ENCODE measurements at places on chromosomes 1 and 21.

DNA sequence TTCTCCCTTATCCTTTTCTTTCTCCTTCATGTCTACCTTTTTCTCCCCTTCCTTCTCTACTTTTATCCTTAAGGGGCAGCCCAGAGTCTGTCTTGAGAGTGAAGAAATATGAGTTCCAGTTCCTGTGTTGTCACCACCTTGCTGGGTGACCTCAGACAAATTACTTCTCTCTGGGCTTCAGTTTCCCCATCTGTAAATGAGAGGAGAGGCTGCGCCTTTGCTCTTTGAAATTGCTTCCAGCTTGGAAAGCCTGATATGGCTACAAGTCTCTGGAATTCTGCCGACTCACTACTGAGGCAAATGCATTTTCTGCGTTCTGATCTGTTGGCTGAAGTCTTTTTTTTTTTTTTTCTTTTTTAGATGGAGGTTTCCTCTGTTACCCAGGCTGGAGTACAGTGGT lies 119.2 kb downstream of the SYF2 start:
- DNase-seq: no peak

GRCh38 chr1:51555866-51556619 lies 37.0 kb upstream of the EPS15 start:
- DNase-seq: no peak

DNA sequence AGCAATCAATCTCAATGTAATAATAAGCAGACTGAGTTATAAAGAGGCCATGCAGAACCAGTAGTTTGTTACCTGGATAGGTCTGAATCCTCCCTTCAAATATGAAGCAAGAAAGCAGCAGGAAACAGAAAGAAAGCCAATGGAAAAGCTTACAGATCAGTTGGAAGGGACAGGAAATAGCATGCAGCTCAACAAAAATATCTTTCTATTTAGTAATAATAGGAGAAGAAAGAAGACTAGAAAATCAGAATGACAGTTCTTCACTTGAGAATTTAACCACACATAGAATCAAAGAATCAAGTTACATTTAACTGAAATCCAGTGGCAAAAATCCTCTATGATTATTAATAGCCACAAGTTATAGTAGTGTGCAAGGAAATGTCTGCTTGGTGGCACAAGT lies 194.4 kb downstream of the EIF4G3 start:
- no peak for DNase-seq

DNA sequence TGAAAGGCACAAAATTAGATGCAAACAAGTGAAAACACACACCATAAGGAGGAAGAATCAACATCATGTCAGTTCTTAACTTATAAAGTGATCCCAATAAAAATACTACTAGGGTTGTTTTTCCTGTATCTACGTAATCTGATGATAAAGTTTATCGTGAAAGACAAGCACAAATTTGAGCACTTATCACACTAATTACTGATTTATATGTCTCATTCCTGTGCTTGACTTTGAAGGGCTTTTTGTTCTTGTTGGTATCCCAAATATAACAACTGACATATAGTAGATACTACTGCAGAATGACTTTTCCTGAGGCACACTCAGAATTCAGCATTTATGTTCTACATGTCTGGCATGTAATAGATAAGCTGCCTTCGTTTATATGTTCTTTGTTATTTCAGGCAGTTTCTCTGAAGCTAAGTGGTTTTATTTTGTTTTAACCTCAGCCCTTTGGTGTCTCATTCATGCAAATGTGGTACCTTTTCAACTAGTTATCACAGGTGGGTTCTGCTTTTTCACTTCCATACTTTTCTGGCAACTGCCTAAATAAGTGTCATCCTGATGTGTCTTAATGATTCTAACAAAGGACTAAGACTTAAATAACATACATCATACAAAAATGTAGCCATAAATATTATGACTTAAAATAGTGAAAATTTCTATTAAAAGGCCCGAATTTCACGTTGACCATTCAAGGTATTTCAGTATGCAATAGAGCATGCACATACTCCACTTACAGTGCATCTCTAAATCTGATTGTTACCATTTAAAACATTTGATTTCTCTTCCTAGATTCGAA lies 73.2 kb downstream of the LRRC8C start:
- no peak for DNase-seq

DNA sequence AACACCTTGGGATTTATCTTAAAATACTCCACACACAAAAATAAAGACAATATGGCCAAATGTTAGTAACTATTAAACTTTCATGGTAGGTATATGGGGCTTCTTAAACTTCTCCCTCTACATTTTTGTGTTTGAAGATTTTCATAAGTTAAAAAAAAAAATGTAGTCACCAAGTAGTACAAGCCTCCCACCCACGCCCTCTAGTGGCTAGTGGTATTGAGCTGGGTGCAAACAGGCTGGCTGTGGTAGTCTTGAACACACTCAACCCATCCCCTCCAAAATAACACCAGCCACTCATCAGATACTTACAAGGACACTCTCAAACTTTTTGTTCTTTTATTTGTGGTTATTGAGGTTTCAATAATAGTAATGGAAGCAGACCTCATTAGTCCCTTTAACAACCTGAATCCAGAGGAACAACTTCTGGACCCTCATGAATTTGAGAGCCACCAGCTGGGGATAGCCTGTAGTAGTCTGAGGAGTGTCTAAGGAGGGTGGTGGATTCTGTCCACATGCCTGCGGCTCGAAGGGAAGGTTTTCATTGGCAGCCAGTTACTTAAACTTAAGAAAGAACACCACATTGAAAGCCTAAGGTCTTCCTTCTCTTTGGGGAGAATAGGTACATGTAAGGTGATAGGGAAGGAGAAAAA lies 15.6 kb downstream of the RD3 start:
- DNase-seq: peak; percentile 44

GRCh38 chr1:64828829-64829228 lies 84.0 kb downstream of the RAVER2 start:
- DNase-seq: no peak

DNA sequence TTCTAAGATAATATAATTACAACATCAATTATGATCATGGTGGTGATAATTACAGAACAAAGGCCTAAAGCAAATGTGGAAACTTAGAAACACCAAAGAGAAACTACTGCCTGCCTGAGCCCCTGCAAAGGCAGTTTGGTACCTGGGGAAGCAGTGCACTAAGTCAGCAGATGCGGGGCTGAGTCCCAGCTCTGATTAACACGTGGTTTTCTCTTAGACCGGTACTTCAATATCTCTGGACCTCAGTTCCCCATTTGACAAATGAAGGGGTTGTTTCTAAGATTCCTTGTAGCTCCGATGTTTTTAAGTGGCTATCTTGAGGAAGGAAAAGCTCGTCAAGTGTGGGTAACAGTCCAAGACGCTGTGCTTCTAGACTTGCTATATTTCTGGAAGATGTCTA lies 16.7 kb upstream of the PLEKHA6 start:
- no peak for DNase-seq

DNA sequence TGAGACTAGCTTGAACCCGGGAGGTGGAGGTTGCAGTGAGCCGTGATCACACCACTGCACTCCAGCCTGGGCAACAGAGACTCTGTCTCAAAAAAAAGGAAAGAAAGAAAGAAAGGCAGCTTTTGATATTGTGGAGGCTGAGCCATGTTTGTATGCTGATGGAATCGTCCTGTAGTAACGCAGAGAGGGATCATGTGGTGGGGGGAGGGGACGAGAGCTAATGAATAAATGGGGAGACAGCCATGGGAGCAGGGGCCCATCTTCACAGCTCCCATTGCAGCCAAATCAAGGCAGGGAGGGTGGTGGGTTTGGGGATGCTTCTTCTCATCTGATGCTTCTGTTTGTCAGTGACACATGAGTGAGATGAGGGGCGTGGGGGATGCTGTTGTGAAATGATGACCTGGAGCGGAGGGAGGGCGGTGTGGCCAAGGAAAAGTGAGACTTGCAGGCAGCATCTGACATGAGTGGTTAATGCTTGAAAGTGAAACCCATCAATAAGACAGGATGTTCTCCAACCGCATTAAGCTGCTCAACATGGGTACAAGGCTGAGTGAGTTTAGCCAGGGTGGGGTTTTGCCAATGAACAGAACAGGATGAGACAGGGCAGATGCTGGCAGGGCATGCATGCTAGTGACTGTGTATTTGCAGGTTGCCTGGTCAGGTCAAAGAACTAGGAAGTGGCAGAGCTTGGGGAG lies 16.7 kb downstream of the SPATA21 start:
- DNase-seq: peak; percentile 12

- no peak for DNase-seq
Measured at GRCh38 chr21:23690316-23690715, 1917.0 kb downstream of the MRPL39 start.

- DNase-seq: peak; percentile 57
Measured at GRCh38 chr1:39609618-39610331, 29.7 kb downstream of the HEYL start.

DNA sequence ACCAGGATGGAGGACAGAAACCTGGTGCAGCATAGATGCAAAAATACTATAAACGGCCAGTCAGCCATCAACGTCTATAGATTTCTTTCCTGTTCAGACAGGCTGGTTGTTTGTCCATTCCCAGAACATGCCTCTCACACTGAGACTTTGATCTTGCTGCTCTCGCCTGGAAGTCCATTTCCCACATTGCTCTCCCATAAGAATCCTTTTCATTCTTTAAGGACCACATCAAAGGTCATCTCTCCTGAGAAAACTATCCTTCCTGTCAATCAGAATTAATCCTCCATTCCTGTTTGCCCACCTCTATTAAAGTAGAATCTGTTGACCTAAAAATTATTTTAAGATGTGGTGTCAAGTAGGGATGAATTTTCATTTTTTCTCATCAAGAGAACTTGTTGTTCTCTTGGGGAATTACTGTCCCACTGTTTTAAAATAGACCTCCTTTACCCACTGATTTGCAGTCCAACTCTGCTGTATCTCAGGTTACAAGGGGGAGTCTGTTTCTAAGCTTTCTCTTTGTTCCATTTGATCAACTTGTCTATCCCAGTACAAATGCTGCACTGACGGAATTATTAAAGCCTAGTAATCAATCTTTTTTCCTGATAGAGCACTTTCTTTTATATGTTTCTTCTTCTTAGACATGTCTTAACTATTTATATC lies 172.7 kb downstream of the PATJ start:
- DNase-seq: no peak

GRCh38 chr1:47213230-47213963 lies 18.6 kb downstream of the TAL1 start:
- no peak for DNase-seq

DNA sequence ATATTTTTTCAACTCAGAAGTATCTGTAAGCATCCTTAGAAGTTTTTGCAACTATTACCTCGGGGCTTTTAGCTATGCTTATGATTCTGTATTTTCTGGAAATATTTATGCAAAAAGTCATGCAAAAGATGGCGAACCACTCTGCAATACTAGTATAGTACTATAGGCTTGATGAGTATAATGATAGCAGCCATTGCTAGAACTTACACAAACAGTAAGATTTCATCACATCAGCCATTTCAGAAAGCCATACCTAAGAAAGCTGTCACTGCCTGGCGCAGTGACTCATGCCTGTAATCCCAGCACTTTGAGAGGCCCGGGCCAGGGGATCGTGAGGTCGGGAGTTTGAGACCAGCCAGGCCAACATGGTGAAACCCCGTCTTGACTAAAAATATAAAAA lies 227.1 kb downstream of the LRRC7 start:
- no peak for DNase-seq

DNA sequence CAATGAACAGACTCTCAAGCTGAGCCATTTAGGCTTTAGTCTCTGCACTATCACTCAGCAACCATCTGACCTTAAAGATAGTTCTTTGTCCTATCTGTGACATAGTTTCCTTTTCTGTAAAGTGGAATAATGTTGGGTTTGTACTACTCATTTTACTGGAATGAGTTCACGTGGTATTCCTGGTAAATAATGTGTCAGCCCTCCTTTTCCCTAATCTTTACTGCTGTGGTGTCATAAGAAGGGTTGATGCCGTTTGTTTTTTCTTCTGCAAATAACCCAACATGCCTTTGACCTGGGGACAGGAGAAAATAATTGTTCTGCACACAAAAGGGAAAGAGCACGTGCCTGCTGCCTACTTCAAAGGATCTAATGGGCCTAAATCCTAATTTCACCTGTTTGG lies 297.8 kb downstream of the BRINP3 start:
- DNase-seq: no peak

- no peak for DNase-seq
Measured at GRCh38 chr1:121558514-121558913, 373.7 kb downstream of the SRGAP2C start.

DNA sequence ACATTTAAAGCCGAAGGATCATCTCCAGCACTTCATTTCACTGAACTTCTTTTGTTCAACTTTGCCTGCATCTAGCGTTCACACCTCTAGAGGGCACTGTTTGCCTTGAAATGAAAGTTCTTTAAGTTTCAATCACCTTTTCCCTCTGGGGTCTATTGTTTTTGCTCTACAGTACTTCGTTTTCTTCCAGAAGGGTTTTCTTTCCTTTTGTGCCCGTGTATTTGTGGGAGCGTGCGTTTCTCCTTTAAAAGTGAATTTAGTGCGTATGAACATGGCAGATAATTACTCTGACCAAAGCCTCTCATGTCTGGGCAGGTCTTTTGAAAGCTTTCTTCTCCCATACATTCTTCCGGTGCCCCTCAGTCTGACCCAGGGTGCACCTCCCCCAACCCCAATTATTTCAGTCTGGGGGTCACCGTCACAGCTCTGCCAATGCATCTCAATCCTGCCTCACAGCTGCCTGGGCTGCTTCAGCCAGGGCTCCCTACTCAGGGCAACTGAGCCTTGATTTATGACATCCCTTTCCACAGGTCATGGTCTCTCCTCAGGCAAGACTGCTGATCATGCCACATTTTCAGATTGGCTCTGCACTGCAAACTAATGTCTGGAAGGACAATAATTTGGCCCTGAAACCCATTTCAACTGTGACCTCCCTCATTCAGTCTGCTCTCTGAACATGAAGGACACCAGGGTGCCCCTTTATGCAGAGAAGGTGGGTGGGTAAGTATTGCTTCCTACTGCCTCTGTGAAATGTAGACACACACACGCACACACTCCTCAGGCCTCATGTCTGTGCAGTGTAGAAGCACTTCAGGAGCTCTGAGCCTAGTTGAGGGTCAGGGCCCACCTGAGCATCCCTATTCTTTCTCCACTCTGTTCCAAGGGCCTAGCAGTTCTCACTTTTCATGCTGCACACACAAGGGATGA lies 88.6 kb downstream of the NUF2 start:
- DNase-seq: no peak

GRCh38 chr1:53732912-53733317 lies 6.0 kb downstream of the GLIS1 start:
- DNase-seq: no peak

- DNase-seq: no peak
Measured at GRCh38 chr21:38037416-38037815, 121.2 kb upstream of the KCNJ6 start.

- DNase-seq: no peak
Measured at GRCh38 chr1:19730793-19731192, 66.1 kb downstream of the HTR6 start.
